ENCODE measurements at places on chromosomes 16 and 17. TPM values are rescaled to one million over a fixed set of nuclear protein-coding genes. Genes with fewer than 3 reads are reported as not detected.

NECAB2 gene
- total RNA-seq = 0.13 TPM

SDR42E1 gene
- 0.65 TPM for total RNA-seq

FGF11 gene
- total RNA-seq = 0.27 TPM

SMIM22 gene
- not detected for total RNA-seq

TPPP3 gene
- total RNA-seq = 0.07 TPM

NT5M gene
- 0.53 TPM for total RNA-seq

LRRC37A gene
- total RNA-seq = 2.9 TPM

ARHGAP44 gene
- total RNA-seq = 0.27 TPM

FZD2 gene
- total RNA-seq = 0.66 TPM

KIF2B gene
- not detected for total RNA-seq

FBXW10B gene
- 0.22 TPM for total RNA-seq

KIF1C gene
- 86.4 TPM for total RNA-seq

ARSG gene
- 1.2 TPM for total RNA-seq

CDK12 gene
- 49.2 TPM for total RNA-seq

CNTNAP1 gene
- total RNA-seq = 29.8 TPM

UTS2R gene
- total RNA-seq = not detected

DNAH3 gene
- 0.07 TPM for total RNA-seq

CCL1 gene
- not detected for total RNA-seq

EXOC3L1 gene
- 3.3 TPM for total RNA-seq

LPCAT2 gene
- total RNA-seq = 80.3 TPM

CYLD gene
- 41.0 TPM for total RNA-seq

TPSAB1 gene
- not detected for total RNA-seq

ST6GALNAC2 gene
- 0.22 TPM for total RNA-seq

RHBDL3 gene
- not detected for total RNA-seq

FNDC8 gene
- total RNA-seq = not detected

ADAP2 gene
- total RNA-seq = 0.27 TPM

SLC4A1 gene
- not detected for total RNA-seq

EXOC7 gene
- 70.4 TPM for total RNA-seq

GP2 gene
- not detected for total RNA-seq

PRAC2 gene
- not detected for total RNA-seq

KRTAP1-5 gene
- total RNA-seq = not detected

KRT31 gene
- not detected for total RNA-seq

CHST5 gene
- not detected for total RNA-seq

Data from thoracic aorta endothelial cell (primary cell).